Germinal center (tissue), 1 donor: ENCODE measurements at places on chromosomes 1 and 21.
A peak's percentile ranks its signal among the peaks of the same experiment; 100 is the strongest.

- DNase-seq, result no peak
Observed at GRCh38 chr1:241090798-241091197, 266.2 kb downstream of the RGS7 start.

GRCh38 chr21:23804866-23805265, 1802.4 kb downstream of the MRPL39 start:
- no peak for DNase-seq

DNA sequence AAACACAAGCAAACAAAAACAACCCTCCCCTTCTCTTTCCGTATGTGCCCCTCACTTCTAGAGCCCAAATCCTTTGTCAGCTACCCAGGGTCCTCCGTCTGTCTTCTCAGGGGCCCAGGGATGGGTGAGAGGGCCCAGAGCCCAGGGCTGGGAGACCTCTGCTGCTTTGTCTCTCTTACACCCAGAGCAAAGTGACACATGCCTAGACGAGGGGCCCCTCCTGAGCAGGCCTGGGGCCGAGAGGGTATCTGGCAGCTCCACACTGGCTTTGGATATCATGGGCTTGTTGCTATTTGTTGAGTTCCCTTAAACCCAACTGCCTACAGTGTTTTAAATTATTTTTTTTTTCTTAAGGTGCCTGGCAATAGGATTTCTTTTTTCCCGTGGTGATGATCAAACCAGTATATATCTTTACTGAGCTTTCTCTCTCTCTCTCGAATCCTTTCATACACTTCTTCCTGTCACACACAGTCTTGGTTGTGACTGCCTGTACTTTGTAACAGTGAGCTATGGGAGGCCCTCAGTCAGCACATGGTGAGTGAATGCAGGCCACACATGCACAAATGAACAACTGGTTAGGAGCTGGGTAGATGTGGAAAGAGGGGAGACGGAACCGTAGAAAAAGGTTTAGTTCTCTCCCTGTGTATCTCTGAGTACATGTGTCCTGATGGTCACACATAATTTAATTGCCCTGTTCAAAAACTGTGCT, 14.5 kb downstream of the RASSF5 start:
- no peak for DNase-seq

GRCh38 chr1:59976194-59977074, 49.9 kb upstream of the CYP2J2 start:
- peak; percentile 49 for DNase-seq

GRCh38 chr1:234743791-234744611, 134.0 kb upstream of the IRF2BP2 start:
- DNase-seq, result no peak

GRCh38 chr1:67908250-67908936, 75.1 kb upstream of the GNG12 start:
- no peak for DNase-seq

DNA sequence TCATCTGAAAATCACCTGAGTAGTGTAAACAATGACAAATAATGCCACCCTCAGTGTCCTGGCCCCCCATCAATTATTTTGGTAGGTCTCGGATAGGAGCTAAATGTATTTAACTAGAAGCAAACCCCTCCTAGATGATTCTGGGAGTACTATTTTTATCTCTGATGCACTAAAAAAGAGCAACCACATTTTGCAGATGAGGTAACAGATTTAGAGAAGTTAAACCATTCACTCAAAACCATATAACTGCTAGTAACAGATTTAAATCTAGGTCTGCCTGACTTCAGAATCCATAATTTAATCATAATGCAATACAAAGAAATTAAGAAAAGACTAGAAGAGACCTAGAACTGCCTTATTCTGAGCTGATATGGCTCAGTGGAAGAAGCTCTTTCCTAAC, 17.3 kb upstream of the PTCH2 start:
- peak; percentile 21 for DNase-seq

DNA sequence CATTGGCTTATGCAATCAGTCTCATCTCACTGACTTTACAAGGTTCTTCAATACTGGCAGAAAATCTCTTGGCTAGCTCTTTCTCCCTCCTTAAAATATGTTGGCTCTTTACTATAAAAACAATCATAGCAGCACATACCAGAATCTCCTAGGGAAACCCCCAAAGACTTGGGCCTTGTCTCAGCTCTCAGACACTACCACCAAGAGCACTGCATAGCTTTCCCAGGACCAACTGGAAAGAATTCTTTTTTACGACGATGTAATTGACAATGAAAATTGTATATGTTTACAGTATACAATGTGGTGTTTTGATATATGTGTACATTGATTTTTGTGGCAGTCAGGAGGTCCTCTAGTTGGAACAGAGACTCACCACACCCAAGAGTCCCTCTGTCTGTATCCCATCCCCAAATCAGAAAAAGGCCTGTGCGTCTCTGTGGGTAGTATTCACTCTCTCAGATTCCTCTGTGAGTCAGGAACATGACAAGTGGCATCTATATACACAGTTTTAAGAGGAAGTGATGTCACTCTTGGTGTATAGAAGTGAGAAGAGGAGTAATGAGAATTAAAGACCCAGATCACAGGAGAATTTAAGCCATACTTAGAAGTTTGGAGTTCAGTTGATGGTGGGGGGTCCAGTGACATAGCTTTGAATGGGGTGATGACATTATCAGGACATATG, 21.1 kb downstream of the SMAP2 start:
- no peak for DNase-seq

DNA sequence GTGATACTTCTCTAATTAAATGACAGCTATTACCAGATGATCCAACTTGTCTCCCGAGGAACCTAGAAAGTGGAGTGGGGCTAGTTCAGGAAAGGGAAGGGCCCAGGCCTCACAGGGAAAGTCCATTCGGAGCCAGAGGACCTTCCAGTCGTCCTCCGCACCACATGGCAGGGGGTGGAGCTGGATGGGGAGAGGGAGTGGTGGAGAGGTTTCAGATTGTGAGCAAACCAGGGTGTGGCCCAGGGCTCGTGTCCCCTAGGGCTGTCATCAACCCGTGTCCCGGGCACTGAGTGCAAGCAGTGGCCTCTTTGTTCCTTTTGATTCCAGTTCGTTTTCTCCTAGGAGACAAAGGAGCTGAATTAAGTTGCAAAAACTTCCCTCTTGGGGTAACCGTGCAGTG, 114.9 kb downstream of the HUNK start:
- DNase-seq, result no peak

DNA sequence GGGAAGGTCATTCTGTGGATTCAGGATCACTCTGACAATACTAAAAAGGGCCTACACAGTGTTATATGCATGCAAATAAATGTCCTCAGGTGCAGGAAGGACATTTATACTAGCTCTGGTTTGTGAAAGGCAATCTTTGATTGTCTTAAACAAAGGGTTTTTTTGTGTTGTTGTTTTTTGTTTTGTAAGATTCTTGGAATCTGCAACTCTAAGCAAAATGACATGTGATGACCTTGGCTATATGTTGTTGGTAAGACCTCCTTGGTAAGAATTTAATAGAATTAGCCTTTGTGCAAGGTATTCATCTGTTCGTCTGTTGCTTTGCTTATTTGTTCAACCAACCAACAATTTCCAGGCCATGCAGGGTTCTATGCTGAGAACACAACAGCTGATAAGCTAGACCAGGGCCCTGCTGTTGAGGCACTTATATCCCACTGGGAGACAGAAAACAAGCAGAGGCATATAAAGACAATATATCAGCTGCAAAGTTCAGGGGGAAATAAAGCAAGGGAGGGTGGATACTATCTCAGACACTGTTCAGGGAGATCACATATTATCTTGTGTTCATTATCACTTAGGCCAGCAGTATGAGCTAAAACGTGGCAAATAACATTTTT, 60.3 kb downstream of the FH start:
- no peak for DNase-seq

DNA sequence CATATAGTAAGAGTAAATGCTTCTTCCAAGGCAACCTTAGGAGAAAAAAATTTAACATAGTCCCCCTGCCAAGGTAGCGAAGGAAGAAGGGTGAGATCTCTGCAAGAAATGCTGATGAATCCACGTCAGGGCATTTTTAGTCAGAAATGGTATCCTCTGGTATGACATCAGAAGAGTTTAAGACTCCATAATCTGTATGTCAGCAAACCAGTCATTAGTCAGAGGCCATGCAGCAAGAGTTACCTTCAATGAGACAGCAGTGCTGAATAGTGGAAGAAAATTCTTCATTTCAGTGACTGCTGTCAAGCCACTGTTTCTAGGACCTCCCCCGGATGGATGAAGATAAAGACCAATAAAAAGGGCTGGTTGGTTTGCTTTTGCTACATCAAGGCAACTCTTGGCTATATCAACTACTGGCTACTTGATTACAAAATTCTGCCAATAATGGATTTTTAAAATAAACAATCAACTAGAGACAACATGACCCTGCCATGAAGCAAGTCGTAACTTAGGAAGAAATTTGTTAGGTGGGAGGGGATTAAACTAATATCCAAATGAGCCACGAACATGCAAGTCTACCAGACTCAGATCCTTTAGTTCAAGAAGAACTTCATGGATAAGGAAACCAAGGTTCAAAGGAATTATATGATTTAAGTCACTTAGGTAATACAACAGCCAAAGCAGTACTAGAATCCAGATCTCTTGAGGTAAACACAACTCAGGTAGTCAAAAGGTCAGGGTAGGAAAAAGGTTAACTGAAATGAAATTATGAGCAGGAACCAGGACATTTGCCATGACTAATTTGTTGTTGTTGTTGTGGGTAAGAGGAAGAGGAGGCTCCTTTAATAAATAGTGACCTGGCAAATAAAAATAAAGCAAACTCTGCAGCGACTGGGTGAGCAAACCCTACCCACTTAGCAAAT, 25.6 kb upstream of the GUCA2A start:
- no peak for DNase-seq
